Activated CD4-positive, alpha-beta memory T cell treated with anti-CD3 and anti-CD28 coated beads for 36 hours (primary cell): ENCODE measurements at places on chromosomes 11 and 22.

DNA sequence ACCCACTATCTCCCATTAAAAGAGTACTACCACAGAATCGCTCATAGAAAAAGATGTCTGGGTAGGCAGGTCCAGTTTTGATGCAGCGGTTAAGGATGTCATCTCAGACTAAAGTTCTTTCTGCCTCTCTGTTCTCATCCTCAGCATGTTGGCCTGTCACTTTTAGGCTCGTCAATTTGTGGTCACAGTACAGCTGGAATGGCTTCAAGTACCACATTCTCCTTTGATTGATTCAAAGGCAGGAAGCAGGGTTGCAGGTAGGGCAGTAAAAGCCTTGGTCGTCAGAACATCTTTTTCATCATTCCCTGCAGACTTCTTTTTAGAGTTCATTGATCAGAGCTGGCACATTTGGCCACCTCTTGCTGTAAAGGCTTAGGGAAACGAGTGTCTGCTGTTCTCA, 28.7 kb downstream of the SDHD start:
- DNase-seq, result no peak

DNA sequence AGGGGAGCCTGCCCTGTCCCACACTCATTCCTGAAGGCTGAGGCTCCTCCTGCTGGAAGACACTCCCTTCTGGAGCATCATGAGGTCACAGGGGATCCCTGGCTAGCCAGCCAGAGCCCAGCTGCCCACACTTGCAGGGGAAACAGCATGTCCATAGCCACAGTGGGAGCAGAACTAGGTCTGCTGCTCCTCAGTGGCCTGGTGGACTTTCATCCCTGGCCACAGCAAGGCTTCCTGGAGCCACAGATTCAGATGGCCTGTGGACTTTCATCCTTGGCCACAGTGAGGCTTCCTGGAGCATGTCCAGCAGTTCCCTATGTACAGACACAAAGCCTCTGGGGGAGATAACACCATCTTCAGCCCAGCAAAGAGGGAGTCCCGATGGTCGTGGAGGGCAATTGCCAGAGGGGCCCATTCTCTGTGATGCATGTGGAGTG, 5.9 kb upstream of the APOL6 start:
- peak; percentile 6 for DNase-seq

GRCh38 chr11:2885017-2885677, 428 bp downstream of the CDKN1C start:
- peak; percentile 45 for DNase-seq

- peak; percentile 49 for DNase-seq
Measured at GRCh38 chr22:24104307-24105012, 76.8 kb upstream of the SUSD2 start.

GRCh38 chr22:19756288-19757128, 4.1 kb upstream of the TBX1 start:
- DNase-seq, result peak; percentile 78

GRCh38 chr11:60720460-60720859, 4.1 kb upstream of the MS4A18 start:
- no peak for DNase-seq

DNA sequence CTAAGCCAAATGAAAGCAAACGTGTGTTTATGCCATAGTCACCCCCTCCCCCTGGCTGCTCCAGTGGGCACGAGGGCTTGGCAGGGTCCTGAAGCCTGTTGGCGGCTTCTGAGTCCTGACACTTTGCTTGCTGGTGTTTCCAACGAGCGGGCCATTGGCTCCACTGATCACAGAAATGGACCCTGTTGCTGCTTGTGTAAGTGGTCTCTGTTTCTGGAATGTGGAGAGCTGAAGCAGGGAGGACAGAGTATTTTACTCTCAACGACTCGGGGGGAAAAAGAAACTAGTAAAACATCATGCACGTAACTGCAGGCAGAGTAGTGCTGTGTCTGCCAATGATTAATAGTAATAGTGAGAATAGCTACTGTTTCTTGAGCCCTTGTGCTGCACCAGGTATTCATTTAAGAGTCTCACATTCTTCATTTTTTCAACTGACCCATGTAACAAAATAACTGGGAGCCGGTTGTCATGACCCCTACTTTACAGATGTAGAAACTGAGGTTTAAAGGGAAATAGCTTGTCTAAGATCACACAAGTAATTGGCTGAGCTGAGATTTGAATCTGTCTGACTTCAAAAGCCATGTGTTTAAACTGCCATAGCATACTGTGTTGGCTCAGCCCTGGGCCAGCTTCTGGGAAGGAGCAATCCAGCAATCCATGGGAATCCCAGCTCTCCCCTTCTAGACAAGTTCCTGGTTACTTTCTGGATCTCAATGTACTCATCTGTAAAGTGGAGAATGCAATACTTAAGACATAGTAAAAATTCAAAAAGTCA, 526.7 kb downstream of the INSC start:
- DNase-seq, result no peak

GRCh38 chr11:107706531-107706930, 5.3 kb downstream of the SLN start:
- no peak for DNase-seq

DNA sequence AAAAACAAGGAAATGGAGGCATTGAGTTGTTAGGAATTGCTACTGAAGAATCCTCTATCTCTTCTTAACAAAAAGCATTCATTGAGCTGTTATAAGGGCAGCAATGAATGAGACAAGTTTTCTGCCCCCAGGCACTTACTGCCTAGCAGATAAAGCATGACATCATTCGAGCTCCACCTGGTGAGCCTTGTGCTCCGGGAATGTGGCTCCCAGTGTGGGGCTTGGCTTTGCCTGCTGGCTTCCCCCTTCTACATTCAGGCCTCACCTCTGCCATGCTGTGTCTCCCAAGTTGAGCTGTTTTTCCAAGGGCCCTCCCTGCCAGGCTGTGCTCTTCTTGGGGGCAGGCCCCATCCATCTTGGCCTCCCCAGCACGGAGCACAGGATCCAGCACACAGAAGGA, 56.9 kb upstream of the EIF3D start:
- DNase-seq, result no peak

GRCh38 chr11:12914400-12914912, 94.7 kb upstream of the RASSF10 start:
- peak; percentile 26 for DNase-seq

- DNase-seq, result no peak
Measured at GRCh38 chr11:130535520-130535919, 87.1 kb downstream of the ADAMTS15 start.

DNA sequence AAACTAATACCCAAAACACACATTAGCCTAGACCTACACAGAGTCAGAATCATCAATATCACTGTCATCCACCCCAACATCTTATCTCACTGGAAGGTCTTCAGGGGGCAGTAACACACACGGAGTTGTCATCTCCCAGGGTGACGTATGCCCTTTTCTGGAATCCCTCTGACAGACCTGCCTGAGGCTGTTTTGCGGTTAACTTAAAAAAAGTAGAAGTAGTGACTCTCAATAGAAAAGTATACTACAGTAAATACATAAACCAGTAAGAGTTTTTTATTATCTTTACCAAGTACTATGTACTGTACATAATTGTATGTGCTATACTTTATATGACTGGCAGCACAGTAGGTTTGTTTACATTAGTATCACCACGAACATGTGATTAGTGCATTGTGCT, 80.5 kb downstream of the PGR start:
- no peak for DNase-seq

DNA sequence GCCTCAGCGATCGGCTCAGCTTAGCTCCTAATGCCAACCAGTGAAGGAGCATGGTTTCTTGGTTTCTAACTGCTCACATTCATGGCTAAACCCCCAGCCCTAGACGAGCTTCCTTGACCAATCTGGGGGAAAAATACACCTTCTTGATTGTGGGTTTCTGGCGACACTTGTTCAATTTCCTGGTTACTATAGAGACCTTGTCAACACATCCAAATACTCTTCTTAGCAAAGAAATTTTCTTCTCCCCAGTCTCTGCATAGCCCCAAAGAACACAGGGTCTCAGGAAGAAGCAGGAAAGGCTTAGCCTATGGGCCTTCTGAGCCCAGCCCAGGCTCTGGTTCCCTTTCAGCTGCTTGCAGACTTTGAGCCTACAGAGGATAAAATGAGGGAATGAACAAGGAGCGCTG, 88.5 kb upstream of the SYT13 start:
- DNase-seq, result no peak

GRCh38 chr11:114987186-114987760, 308.9 kb downstream of the NXPE2 start:
- no peak for DNase-seq

- no peak for DNase-seq
Measured at GRCh38 chr22:38830026-38830844, 13.6 kb downstream of the NPTXR start.

DNA sequence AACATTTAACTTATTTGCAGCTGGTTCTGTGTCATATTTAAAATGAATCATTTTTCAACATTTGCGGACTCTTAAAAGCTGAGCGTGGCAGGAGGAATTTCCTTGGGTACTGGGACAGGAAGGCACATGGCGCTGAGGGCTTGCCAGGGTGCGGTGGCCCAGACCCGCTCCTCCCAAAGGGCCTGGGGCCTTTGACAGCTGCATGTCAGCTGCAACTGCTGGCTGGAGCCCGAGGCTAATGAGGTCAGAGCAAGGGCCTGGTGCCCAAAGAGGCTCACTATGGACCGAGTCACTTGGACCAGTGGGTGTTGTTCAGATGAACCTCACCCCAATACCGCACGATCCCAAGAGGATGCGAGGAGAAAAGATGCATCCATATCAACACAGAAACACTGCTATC, 326.9 kb downstream of the CTTN start:
- DNase-seq, result no peak

DNA sequence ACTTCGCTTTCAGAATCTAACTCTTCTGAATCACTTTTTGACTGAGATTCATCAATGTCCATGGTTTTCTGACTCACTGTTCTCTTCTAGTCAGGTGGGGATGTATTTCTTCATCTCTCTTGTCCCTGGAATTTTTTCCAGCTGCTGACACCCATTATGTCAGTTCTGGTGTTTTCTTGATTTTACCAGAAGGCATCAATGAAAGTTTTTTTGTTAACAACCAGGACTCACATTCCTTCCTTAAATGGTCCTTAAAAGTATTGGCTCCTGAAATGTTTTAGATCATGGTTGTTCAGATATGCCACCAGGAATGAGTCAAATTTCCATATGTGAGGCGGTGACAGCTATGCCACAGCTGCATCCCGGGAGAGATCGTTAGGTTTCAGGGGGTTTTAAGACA, 12.9 kb downstream of the MICAL2 start:
- DNase-seq, result no peak

GRCh38 chr11:656866-657265, 19.8 kb downstream of the DRD4 start:
- DNase-seq, result no peak

GRCh38 chr11:63511048-63511748, 5.3 kb downstream of the LGALS12 start:
- no peak for DNase-seq

DNA sequence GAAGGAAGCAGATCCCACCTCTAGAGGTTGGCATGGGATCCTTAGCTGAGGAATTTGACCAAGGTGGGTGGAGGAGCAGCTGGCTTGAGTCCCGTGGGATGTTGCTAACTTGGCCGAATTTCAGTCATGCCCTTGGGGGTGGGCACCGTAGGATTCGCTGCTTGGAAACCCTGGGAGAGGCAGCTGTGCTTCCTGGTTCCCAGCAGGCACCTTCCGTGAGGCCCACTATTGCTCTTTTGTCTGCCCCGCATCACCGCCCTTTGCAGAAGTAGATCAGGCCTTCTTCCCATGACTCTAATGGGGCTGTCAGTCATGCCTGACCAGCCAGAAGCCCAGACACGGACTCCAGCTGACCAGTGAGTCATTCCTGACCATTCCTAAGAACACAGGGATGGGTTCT, 292.3 kb upstream of the SYN3 start:
- DNase-seq, result no peak

- no peak for DNase-seq
Measured at GRCh38 chr11:79083352-79083751, 357.5 kb downstream of the TENM4 start.

DNA sequence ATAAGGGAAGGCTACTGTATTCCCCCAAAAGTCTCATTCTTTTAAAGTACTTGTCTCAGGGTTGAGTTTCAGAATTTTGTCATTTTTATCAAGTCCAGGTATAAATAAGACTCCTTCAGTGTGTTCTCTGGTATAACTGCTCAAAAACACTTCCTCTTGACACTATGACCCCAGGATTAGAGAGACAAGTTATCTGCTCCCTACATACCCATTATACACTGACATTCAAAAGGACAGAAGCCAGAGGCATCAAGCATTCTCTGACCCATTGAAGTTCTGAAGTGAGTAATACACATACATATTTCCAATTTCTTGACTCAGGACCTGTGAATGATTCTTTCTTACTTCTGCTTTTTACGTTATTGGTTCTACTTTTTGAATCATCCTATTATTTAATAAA, 447.8 kb upstream of the CNTN5 start:
- DNase-seq, result no peak

GRCh38 chr11:27456140-27456794, 16.3 kb downstream of the LGR4 start:
- no peak for DNase-seq
